Central memory CD8-positive, alpha-beta T cell (primary cell): ENCODE measurements at places on chromosomes 4 and X.

GRCh38 chr4:104940927-104941326, 205.7 kb upstream of the TET2 start:
- no peaks in the 10 kb centered on the region for H3K4me1 ChIP-seq
- no peaks in the 10 kb centered on the region for H3K27me3 ChIP-seq
- H3K27ac ChIP-seq: no peak overlapping the region
- no peak overlapping the region for H3K4me3 ChIP-seq
- H3K36me3 ChIP-seq: no peaks in the 10 kb centered on the region
- DNase-seq: no peak

GRCh38 chrX:97751735-97752134, 868.0 kb downstream of the RPA4 start:
- H3K27ac ChIP-seq: no peak overlapping the region
- no peak for DNase-seq
- no peak overlapping the region for H3K4me3 ChIP-seq
- no peaks in the 10 kb centered on the region for H3K4me1 ChIP-seq
- H3K27me3 ChIP-seq: no peaks in the 10 kb centered on the region
- H3K36me3 ChIP-seq: no peaks in the 10 kb centered on the region

- no peaks in the 10 kb centered on the region for H3K36me3 ChIP-seq
- no peak for DNase-seq
- no peak overlapping the region for H3K27ac ChIP-seq
- H3K4me1 ChIP-seq: no peaks in the 10 kb centered on the region
Measured at GRCh38 chrX:20063716-20064351, 52.9 kb downstream of the MAP7D2 start.

- peaks cover 33% of the 10 kb centered on the region for H3K4me1 ChIP-seq
- no peak overlapping the region for H3K4me3 ChIP-seq
- DNase-seq: no peak
- H3K27me3 ChIP-seq: no peaks in the 10 kb centered on the region
- peak overlapping the region; percentile 4 for H3K27ac ChIP-seq
Measured at GRCh38 chr4:26589705-26590104, 5.8 kb downstream of the TBC1D19 start.

GRCh38 chr4:104530426-104530825, 35.7 kb upstream of the CXXC4 start:
- no peak overlapping the region for H3K27ac ChIP-seq
- H3K4me3 ChIP-seq: no peak overlapping the region
- no peaks in the 10 kb centered on the region for H3K4me1 ChIP-seq
- no peaks in the 10 kb centered on the region for H3K27me3 ChIP-seq
- no peaks in the 10 kb centered on the region for H3K36me3 ChIP-seq
- no peak for DNase-seq

GRCh38 chr4:145130788-145131399, 32.8 kb downstream of the ABCE1 start:
- no peak overlapping the region for H3K4me3 ChIP-seq
- DNase-seq: no peak
- H3K27me3 ChIP-seq: no peaks in the 10 kb centered on the region
- peaks cover 31% of the 10 kb centered on the region for H3K4me1 ChIP-seq

DNA sequence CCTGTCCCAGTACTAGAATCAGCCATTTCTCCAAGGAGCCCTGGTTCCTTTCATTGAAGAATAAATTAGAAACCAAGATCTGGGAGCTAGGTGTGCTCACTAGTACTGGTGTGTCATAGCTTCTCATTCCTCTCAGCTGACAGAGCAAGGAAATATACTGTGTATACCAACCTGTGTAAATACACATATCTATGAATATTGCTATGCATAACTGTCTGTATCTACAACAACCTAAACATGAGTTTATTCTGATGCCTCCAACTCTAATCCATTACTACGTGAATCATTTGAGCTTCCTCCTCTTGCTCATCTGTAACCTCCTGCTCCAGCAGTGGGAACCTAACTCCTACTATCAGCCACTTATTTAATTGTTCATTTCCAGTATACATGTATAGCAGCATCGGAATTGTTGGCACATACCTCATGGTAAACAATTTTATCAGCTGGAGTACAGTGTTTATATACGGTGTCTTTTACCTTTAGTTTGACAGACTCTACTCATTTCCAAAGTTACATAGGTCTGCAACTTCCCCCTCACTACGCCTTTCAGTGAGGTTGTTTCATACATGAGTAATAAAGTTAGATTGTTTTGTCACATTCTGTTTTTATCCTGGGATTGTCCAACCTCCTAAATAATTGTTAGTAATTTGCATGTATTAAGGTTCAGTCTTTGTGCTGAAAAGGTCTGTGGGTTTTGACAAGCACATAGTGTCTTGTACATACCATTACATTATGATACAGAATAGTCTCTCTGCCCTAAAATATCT, 7.1 kb upstream of the SCRG1 start:
- H3K27ac ChIP-seq: no peak overlapping the region
- no peaks in the 10 kb centered on the region for H3K27me3 ChIP-seq
- DNase-seq: no peak
- H3K36me3 ChIP-seq: no peaks in the 10 kb centered on the region
- H3K4me3 ChIP-seq: no peak overlapping the region

- H3K27me3 ChIP-seq: peaks cover 10% of the 10 kb centered on the region
- H3K4me1 ChIP-seq: no peaks in the 10 kb centered on the region
- DNase-seq: no peak
- no peak overlapping the region for H3K27ac ChIP-seq
- H3K36me3 ChIP-seq: no peaks in the 10 kb centered on the region
Measured at GRCh38 chr4:119672938-119673337, 44.3 kb upstream of the PDE5A start.

DNA sequence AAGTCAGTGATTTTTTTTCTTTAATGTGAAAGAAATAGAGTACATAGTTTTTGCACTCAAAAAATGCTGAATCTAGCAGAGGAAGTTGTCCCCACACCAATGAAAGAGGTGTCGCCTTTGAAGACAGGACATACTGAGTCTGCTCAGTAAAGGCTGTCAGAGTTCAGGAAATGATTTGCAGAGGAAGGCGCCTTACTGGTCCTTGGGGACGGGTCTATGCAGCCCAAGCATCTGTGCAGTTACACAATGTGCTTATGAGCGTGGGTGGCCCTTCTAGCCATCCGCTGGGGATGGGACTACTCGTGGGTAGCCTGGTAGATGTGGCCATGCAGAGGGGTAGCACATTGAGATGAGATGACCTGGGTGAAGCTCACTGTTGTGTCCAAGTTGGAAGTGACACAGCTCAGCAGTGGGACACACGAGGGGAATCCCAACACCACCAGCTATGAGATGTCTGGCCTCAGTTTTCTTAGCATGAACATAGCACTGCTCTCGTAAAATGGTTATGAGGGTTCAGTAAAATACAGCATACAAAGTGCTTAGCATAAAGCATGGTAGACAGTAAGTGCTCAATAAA, 116.5 kb upstream of the RBPJ start:
- no peak for DNase-seq
- peaks cover 20% of the 10 kb centered on the region for H3K4me1 ChIP-seq
- H3K4me3 ChIP-seq: peak overlapping the region; percentile 44
- H3K36me3 ChIP-seq: no peaks in the 10 kb centered on the region
- peak overlapping the region; percentile 63 for H3K27ac ChIP-seq

- no peak overlapping the region for H3K4me3 ChIP-seq
- peaks cover 79% of the 10 kb centered on the region for H3K4me1 ChIP-seq
- no peak overlapping the region for H3K27ac ChIP-seq
- H3K27me3 ChIP-seq: no peaks in the 10 kb centered on the region
Measured at GRCh38 chr4:6162885-6163284, 37.5 kb downstream of the JAKMIP1 start.
